ENCODE measurements at places on chromosomes 2 and 18.

GRCh38 chr2:64763126-64763525 is 109.4 kb upstream of the SERTAD2 start:
- no peak for DNase-seq

GRCh38 chr2:67522148-67522547 is 125.0 kb downstream of the ETAA1 start:
- no peak for DNase-seq

GRCh38 chr2:46239847-46240181 is 57.4 kb upstream of the EPAS1 start:
- no peak for DNase-seq

GRCh38 chr2:240507060-240507777 is 50.6 kb downstream of the ANKMY1 start:
- no peak for DNase-seq

GRCh38 chr18:9096685-9097084 is 5.8 kb upstream of the NDUFV2 start:
- DNase-seq = no peak

GRCh38 chr18:57443247-57443646 is 8.1 kb downstream of the ONECUT2 start:
- DNase-seq = no peak

GRCh38 chr2:97645112-97645694 is 659 bp upstream of the COX5B start:
- no peak for DNase-seq

DNA sequence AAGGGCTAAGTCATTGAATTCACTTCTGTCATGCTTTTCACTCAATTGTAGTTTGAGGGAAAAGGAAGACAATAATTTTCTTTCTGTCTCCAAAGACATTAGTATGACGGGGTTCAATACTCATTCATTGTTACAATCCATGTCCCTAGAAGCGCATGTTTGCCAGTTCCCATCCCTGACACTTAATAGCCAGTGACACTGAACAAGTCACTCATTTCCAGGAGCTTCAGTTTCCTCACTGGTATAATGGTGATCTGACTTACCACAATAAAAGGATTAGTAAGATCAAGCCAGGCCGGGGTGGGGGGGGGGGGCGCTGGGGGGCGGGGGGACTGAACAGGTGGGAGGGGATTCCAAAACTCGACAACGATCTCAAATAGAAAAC is 144.8 kb upstream of the MAP3K20 start:
- DNase-seq = no peak

DNA sequence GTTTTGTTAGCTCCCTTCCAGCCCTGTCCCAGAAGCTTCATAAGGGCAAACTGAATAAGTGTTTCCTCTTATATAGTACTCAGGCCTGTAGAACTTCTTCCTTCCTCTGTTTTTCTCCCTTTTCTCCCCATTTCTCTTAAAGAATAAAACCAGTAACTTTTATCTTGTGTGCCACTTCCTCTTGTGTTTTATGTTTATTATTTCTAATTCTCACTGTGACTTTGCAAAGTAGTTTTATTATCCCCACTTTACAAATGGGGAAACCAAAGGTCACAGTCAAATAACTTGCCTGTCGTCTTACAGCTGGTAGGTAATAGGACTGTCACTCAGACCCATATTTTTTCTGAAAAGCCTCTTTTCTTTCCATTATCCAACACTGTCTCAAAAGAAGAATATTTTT is 42.4 kb downstream of the RBBP8 start:
- no peak for DNase-seq

- no peak for DNase-seq
Measured at GRCh38 chr2:233006648-233007047, 6.4 kb downstream of the NGEF start.

DNA sequence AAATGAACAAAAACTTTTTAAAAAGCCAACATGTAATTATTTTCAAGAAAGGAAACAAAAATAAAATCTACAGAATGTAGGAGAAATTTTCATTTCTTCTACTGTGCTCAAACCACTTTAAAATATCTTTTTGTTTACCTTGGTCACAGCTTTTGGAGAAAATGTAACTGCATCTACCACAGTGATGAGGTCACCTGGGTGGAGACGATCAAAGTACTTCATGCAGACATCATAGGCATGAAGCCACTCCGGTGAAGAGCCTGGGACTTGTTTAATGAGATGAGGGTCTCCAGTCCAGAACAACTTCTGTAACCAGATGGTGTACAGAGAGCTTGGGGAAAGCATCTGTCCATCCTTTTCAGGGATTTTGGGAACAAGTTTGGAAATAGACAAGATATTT is 285.8 kb downstream of the NBAS start:
- no peak for DNase-seq

GRCh38 chr2:125696560-125696959 is 959.4 kb upstream of the GYPC start:
- DNase-seq = no peak

- DNase-seq = no peak
Measured at GRCh38 chr2:180901331-180901730, 79.1 kb upstream of the UBE2E3 start.

GRCh38 chr18:22814329-22814703 is 118.8 kb upstream of the RBBP8 start:
- DNase-seq = no peak

DNA sequence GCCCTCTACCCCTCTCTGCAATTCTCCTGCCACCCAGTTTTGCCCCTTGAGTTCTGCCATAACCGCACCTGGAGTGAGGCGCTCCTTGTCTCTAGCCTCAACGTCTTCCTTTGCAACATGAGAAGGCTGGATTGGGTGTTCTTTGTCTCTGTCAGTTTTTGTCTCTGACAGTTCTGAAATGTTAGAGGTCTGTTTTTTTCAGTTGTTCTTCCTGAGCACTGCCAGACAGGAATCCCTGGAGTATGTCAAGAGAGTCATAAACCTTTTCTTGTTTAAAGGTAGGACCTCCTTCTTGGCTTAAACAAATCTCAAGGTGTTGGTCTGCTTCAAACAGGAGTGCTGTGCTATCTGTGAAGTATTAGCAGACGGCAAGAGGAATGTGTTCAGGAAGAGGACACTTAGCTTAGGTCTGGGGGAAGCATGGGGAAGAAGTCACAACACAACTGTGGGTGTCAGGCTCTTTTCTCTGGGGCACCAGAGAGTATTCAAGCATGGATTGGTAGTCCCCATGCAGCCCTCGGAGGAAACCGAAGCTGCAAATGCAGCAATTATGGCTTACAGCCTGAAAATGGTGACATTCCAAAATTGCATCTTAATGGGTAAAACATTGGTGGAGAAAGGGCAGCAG is 32.3 kb downstream of the AFF3 start:
- no peak for DNase-seq

- DNase-seq = no peak
Measured at GRCh38 chr2:83067947-83068346, 1391.1 kb downstream of the SUCLG1 start.

GRCh38 chr2:2254206-2254605 is 76.9 kb downstream of the MYT1L start:
- no peak for DNase-seq

DNA sequence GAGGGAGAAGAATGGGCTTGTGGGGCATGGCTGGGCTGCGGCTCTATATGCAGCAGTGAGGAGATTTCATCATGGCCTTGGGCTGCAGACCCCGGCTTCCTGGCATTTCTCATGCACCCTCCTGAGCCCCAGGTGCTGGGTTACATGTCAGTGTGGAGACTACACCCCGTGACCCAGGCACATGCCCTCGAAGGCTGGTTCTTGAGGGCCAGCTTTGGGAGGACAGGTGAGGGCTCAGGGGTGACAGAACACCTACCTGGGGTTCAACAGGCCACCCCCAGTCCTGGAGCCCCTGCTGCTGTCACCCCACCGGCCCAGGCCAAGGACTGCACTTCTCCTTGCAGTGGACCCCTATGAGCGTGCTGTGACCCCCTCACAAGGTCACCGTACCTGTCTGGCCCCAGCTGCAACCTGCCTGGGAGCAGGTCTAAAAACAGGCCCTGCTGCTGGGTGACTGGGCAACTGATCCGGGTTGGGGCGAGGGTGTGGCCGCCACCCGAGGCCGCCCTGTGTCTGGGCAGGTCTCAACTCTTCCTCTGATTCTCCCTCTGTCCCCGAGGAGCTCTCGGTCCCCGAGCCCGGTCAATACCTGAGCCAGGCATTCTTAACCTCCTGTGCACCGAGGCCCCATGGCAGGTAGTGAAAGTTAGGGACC is 94.8 kb upstream of the OTOS start:
- no peak for DNase-seq

DNA sequence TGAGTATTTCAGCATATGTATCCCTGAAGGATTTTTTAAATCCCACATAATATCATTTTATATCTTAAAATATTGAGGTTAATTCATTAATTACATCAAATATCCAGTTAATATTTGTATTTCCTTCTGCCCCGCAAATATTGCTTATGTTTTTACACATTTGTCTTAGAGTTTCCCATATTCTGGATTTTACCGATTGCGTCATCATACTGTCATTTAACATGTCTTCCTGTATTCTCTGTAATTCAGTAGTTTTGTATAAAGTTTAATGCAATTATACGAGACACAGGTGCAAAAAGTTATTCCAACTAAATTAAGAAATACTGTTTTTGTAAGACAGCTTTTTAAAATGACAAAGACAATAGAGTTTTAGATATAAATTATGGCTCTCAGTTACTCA is 33.5 kb upstream of the UBXN4 start:
- DNase-seq = no peak

DNA sequence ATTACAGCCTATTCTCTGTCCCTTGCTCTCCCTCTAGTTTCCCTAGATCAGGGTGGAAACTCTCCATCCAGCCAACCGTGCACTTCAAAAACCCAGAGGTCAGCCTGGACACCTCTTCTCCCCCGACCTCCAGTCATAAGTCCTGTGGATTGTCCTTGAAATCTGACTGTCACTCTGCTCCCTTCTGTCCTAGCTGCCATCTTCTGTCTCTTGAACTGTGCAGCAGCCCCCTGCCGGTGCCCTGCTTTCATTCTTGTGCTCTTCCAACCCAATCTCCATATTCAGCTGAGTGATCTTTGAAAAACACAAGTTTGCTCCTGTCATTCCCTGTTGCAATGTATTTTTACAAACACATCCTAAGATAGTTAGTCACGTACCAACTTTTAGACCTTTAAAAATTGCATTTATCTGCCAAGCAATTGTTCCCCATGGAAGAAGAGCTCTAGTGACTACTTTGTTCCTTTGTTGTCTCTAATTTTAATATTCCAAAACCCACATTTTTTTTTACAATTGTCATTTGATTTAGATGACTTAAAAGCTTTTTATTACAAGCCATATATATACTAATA is 254.3 kb downstream of the CAMKMT start:
- no peak for DNase-seq

DNA sequence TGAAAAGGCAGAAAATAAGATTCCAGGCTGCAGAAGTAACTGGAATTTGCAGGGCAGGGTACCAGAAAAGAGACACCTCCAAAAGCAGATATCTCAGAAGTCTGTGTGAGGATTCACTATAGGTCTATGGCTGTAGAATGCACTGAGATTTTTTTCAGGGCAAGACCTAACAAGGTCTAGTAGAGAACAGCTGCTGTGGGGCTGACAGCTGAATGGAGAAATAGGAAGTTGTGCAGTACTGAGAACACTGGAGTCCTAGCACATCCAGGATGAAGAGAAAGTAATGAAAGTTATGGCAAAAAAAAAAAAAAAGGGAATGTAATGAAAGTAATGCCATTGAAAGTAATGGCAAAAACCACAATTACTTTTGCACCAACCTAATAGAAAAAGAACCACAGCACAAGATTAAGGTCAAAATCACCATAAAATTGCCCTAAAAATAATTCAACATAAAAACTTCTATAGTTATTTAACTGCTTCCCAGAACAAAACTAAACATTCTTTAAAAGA is 57.3 kb downstream of the CPO start:
- no peak for DNase-seq

DNA sequence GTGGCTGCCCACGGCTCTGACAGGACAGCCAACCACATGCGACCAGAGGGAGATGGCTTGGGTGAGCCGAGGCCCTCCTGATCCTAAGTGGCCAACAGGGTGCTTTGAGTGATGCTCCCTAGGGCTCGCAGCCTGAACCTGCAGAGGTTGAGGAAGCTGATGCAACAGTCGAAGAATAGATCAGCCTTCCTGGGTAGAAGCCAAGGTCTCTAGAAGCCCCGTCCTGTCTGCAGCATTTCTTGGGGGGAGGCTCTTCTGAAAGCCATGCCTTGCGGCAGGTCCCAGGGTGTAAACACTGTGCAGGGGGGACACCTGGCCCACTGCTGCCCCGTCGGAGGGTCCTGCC is 136.4 kb downstream of the HDAC4 start:
- peak; percentile 75 for DNase-seq

- DNase-seq = no peak
Measured at GRCh38 chr18:62904396-62905285, 189.3 kb downstream of the PHLPP1 start.

- no peak for DNase-seq
Measured at GRCh38 chr18:80000877-80001276, 12.5 kb upstream of the TXNL4A start.

Data from fibroblast of skin of scalp (primary cell).